ENCODE measurements at places on chromosomes 4 and X. TPM values are rescaled to one million over a fixed set of nuclear protein-coding genes. Genes with fewer than 3 reads are reported as not detected.

DNA sequence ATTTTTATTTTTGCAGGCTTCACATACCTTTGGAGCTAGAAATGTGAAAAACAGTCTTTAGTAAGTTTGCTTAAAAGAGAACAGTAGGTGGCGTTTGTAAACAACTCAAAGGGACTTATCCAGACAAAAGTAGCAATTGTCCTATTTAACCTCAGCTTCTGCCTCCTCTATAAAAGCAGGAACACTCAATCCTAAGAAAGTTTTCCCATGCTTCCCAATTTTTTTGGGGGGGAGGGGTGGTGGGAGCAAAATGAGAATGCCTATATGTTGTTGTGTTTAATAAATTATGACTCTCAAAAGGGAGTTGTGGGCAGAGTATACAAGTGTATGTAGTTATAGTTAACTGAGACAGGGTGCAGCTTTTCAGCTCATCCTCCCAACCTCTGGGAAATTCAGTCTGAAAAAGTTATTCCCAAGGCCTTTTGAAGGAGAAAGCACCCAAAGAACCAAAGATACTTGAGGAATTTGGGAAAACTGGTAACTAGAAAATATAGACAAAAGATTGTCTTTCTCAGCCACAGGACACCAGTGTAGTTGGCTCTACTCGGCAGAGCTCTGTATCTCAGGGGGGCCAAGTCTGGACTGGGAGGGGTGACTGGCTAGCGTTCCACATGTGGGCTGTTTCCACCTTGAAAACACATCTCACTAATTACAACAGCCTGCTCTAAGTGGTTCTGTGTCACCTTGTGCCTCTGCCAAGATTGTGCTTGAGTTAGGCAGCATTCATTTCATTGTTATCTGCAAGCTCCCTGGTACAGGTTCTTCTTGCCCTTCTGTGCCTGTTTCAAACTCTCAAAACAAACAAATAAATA lies 2.8 kb downstream of the SFRP2 start:
- peak; percentile 59 for DNase-seq

- peak; percentile 85 for DNase-seq
These were observed 18.6 kb downstream of the TBCK start for GRCh38 chr4:106297245-106298035.

DNA sequence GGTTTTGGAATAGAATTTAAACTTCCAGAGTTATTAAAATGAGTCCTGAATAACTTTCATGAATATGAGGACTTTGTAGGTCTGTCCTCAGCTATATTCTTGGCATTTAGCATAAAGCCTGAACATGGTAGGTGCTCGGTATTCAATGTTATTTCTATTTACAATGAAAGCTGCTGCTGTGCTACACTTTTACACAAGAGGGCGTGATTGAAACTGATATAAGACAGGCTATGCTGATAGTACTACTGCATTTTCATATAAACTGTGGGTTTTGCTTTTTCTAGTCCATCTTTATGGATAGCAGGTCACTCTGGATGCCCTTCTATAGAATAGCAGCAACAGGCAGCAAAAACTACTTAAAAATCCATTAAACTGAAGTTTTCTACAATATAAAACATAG lies 12.3 kb upstream of the GNPDA2 start:
- peak; percentile 14 for DNase-seq

DNA sequence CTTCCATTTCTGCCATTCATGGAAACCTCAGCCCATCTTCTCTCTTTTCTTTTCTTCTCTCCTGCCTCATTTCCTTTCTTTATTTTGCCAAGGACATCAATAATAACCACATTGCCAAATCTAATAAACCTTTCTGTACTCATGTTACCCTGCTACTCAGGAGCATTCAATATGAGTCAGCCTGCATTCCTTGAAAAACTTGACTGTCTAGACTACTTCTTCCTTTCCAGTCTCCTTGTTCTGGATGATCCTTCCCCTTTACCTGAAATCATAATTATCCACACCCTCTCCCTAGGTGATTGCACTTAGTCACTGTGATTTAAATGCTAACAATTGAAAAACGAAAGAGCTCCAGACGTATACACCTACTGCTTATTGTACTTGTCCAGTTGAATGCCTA lies 253.2 kb upstream of the CENPE start:
- DNase-seq: peak; percentile 22

GRCh38 chr4:26746802-26747213 lies 113.8 kb upstream of the STIM2 start:
- no peak for DNase-seq

DNA sequence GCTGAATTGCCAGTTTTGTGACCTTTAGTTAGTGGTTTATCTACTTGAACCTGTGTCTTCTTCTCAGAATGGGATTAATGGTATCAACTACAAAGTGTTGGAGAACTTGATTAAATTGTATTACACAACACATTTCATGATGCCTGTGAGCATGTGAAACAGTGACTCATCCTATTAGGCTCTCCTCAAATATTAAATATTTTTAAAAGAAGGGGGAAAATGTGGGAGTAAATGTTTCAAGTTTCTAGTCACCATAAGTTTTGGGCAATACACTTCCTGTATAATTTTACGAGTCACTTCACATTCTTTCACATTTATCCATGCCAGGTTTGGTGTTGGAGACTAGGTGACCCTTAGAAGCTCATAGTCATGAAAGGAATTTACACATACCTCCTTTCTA lies 147.0 kb downstream of the HS3ST1 start:
- DNase-seq: peak; percentile 1

DNA sequence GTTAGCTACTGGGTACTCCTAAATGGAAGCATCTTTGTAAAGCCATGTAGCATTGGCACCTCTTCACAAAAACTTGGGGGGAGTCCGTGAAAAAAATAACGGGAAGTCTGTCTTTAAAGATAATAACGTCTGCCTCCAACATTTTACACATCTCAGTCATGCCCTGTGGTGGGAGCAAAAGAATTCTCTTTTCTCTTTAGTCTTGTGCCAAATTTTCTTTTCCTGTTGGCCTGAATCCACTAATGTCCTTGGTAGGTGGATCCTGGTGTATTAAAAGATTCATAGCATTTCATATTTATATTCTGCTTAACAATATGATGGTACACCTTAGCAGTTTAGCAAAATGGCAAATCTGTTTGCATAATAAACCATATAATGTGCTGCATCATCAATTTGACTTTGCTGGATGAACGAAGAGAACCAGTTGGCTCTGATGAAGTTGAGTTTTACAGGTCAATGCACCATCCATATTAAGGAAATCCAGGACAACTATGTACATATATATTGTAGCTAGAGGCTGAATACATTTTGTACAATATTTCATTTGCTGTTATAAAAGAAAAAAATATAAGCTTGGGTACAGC lies 746.4 kb upstream of the MAGEB2 start:
- DNase-seq: no peak

DNA sequence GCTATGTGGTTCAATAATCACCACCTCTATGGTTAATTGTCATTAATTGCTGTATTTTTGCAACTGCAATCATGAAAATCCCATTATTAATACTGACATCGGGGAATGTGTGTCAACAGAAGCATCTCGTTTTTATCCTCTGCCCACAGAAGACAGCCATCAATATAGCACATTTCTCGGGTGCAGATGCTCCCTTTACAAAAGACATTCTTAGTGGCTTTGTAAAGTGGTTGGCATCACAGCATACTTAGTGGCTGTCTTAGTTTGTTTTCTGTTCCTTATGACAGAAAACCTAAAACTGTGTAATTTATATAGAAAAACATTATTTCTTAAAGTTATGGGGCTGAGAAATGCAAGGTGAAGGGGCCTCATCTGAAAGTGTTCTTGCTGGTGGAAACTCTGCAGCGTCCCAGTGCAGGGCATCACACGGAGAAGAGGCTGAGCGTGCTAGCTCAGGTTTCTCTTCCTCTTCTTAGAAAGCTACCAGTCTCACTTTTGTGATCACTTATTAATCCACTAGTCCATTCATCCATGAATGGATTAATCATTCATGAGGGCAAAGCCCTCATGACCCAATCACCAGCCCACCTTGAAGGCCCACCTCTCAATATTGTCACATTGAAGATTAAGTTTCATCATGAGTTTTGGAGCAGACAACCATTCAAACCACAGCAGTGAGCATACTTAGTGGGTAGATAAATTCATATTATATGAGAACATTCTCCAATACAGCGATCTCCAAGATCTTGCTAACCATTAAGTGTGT lies 1067.7 kb upstream of the PABPC4L start:
- DNase-seq: peak; percentile 22

GRCh38 chr4:7658341-7659204 lies 223.8 kb upstream of the PSAPL1 start:
- no peak for DNase-seq

DNA sequence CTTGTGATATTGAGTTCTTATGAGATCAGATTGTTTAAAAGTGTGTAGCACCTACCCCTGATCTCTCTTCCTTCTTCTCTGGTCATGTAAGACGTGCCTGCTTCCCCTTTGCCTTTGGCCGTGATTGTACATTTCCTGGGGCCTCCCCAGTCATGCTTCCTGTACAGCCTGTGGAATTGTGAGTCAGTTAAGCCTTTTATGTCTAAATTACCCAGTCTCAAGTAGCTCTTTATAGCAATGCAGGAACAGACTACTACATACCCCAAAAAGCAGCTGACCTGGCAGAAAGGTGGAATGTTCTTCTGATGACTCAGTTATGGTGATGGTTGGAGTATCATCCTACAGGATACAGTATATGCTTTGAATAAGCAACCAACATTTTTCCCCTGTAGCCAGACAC lies 11.4 kb upstream of the MCUB start:
- DNase-seq: peak; percentile 81

The MAGEA1 gene
- total RNA-seq: not detected
